ENCODE measurements at places on chromosomes 16 and 17.

- no peak for DNase-seq
Observed at GRCh38 chr17:49397586-49397985, 17.1 kb downstream of the PHB1 start.

- DNase-seq = peak; percentile 76
Observed at GRCh38 chr16:12170103-12171040, 193.8 kb downstream of the SNX29 start.

DNA sequence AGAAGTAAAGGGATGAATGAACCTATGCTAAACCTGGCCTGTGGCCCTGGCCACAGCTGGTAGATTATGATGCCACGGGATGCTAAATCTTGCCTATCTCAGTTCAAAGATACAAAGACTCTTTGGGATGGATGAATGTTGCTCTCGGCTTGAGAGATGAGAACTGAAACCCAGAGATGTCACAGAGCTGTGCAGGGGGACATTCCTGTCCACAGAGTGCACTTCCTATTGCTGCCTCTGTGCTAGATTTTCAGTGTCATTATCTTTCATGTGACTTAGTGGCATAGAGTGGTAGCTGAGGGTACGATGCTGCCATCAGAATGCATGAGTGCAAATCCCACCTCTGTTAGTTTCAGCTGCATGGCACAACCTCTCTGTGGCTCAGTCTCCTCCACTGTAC, 2.3 kb upstream of the MT1M start:
- DNase-seq = no peak

GRCh38 chr16:85625485-85626117, 12.5 kb downstream of the GSE1 start:
- DNase-seq = no peak

GRCh38 chr17:76234354-76234679, 6.0 kb downstream of the RNF157 start:
- no peak for DNase-seq

DNA sequence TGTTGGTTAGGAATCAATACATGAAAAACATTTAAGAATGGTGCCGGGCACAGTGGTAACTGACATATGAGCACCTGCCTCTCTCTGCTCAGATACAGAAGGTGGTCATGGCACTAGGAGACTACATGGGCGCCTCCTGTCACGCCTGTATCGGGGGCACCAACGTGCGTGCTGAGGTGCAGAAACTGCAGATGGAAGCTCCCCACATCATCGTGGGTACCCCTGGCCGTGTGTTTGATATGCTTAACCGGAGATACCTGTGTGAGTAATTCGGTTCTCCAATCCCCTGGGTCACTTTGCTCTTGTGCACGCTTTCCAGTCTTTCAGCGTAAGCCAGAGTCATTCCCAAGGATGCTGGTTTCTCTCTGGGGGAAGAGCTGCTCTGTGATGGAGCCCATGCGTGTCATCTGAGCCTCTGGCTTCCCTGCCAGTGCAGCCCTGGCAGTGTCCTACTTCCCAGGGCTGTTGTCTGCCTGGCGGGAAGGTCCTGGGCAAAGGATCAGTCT, 3.0 kb upstream of the CD68 start:
- DNase-seq = no peak

GRCh38 chr16:71464231-71464630, 2.2 kb upstream of the ZNF23 start:
- DNase-seq = no peak

DNA sequence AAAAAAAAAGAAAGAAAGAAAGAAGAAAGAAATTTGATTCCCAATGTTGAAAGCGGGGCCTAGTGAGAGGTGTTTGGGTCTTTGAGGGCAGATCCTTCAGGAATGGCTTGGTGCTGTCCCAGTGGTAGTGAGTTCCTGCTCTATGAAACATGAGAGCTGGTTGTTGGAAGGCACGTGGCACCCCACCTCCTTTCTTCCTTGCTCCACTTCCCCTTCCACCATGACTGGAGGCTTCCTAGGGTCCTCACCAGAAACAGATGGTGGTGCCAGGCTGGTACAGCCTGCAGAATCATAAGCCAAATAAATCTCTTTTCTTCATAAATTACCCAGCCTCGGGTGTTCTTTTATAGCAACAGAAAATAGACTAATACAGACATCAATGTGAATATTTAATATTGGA, 147.3 kb upstream of the KCNJ18 start:
- no peak for DNase-seq

Data from head of caudate nucleus (tissue), 42 donors.